Endodermal cell (in vitro differentiated cells): ENCODE measurements at places on chromosomes 16 and 17.

GRCh38 chr16:5905935-5906334 is 808.3 kb upstream of the EEF2KMT start:
- no peak for DNase-seq

- DNase-seq: peak; percentile 55
Measured at GRCh38 chr17:41540921-41541625, 13.0 kb upstream of the KRT19 start.

GRCh38 chr16:27549464-27549745 is 308 bp downstream of the GTF3C1 start:
- no peak for DNase-seq

GRCh38 chr16:28202147-28202746 is 9.5 kb downstream of the XPO6 start:
- peak; percentile 56 for DNase-seq
